ENCODE measurements at places on chromosomes 7 and 10.

DNA sequence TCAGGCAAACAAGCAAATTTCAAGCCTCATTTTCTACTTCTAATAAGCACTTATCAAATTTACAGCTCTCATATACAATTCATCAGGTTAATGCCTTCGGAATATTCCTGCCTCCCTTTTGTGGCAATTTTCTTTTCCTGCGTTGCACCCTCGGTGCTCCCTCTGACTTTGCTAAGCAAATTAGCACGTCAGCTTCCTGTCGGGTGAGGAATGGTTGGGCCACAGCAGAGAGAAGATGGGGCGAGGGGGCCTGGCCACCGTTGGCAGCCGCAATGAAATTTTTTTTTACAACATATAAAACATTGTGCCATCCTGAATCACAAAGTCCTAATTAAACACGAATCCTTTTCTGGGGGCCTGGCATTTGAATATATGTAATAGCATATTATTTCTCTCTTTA lies 28.1 kb downstream of the ELFN1 start:
- no peak for DNase-seq

DNA sequence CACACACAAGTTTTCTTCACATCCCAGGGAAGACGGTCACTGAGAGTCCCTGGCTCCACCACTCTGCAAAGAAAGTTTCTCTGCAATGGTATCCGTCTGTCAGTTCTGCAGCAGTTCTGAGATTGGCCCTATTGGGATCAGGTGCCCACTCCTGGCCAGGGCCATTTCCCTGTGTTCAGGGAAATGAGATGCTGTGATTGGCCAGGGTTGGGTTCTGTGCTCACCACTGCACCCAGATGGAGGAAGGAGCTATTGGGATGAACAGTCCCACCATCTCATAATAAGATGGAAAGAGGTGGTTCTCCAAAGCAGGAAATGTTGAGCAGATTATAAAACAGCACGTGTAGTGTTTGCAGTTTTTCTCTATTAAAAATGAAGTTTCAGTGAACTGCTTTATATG lies 13.3 kb upstream of the PIP4K2A start:
- DNase-seq = no peak

- no peak for DNase-seq
Measured at GRCh38 chr10:75861582-75861981, 430.2 kb downstream of the LRMDA start.

GRCh38 chr10:36679554-36679953 lies 445.8 kb upstream of the ANKRD30A start:
- DNase-seq = no peak

GRCh38 chr10:67331121-67331910 lies 364.7 kb downstream of the CTNNA3 start:
- no peak for DNase-seq

DNA sequence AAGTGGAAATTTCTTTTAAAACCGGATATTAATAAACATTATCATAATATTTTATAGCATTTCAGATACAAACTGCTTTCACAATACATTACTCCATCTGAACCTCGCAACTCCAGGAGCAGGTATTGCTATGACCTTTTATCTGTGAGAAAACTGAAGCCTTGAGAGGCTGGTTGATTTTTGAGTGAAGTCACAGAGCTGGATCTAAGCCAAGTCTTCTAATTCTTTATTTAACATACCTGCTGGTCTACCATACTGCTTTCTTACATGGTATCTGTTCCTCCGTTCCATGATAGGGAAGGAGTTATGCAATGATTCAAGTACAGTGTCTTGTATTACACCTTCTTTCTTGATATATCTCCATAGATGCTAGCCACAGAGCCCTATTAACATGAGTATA lies 37.4 kb upstream of the ITGB8 start:
- DNase-seq = no peak

- DNase-seq = no peak
Measured at GRCh38 chr7:90769036-90769435, 172.9 kb downstream of the CDK14 start.

- DNase-seq = no peak
Measured at GRCh38 chr7:129203050-129203741, 14.8 kb downstream of the SMO start.

- DNase-seq = no peak
Measured at GRCh38 chr10:46330894-46331293, 44.1 kb downstream of the ANTXRL start.

All from NCI-H2107 (cell line).